Bladder microvascular endothelial cell (primary cell): ENCODE measurements at places on chromosomes 12 and 14. TPM values are rescaled to one million over a fixed set of nuclear protein-coding genes. Genes with fewer than 3 reads are reported as not detected.

Gene RAB15
- total RNA-seq = 4.0 and 11.5 TPM in 2 replicates

Gene DNAH10
- total RNA-seq = 0.06 and 0.16 TPM in 2 replicates

Gene PLD4
- not detected in 2 replicates for total RNA-seq

Gene COPS7A
- 27.8 and 75.8 TPM in 2 replicates for total RNA-seq

Gene COPZ1
- total RNA-seq = 60.5 and 133 TPM in 2 replicates

Gene LRRC23
- 1.9 and 3.8 TPM in 2 replicates for total RNA-seq

Gene NOVA1
- 0.32 and 1.6 TPM in 2 replicates for total RNA-seq

Gene SPX
- 0.06 and 0.16 TPM in 2 replicates for total RNA-seq

Gene CRIP2
- 195 and 200 TPM in 2 replicates for total RNA-seq

Gene DAO
- total RNA-seq = not detected in 2 replicates

Gene NTN4
- total RNA-seq = 334 and 906 TPM in 2 replicates

Gene GPRC5D
- total RNA-seq = not detected in 2 replicates

Gene MANSC4
- total RNA-seq = not detected in 2 replicates

Gene TEAD4
- 17.6 and 19.3 TPM in 2 replicates for total RNA-seq

Gene ADSS1
- total RNA-seq = 0.32 and 5.9 TPM in 2 replicates

Gene TAS2R9
- total RNA-seq = 0.13 TPM in 1 of 2 replicates, not detected in the other

Gene KLRC3
- total RNA-seq = not detected in 2 replicates

Gene AKAP5
- total RNA-seq = 0.32 and 0.82 TPM in 2 replicates

Gene ETFBKMT
- 2.3 and 2.8 TPM in 2 replicates for total RNA-seq

Gene FAM186B
- under 0.01 and 0.06 TPM in 2 replicates for total RNA-seq

Gene GLS2
- total RNA-seq = 0.16 and 0.44 TPM in 2 replicates

Gene FOXG1
- not detected in 2 replicates for total RNA-seq

Gene CLEC1B
- total RNA-seq = not detected in 2 replicates

Gene MMP19
- total RNA-seq = 0.49 and 1.4 TPM in 2 replicates

Gene SYT1
- 3.6 and 28.8 TPM in 2 replicates for total RNA-seq

Gene ADCY4
- total RNA-seq = 61.5 and 89.6 TPM in 2 replicates

Gene TAS2R14
- total RNA-seq = 1.3 and 4.2 TPM in 2 replicates

Gene CNTN1
- total RNA-seq = not detected in 2 replicates

Gene SAMD15
- 0.38 and 0.49 TPM in 2 replicates for total RNA-seq

Gene TBC1D30
- total RNA-seq = 7.8 and 12.0 TPM in 2 replicates

Gene SLC6A15
- 1.1 and 45.9 TPM in 2 replicates for total RNA-seq

Gene HOXC10
- total RNA-seq = not detected in 2 replicates

Gene DEPDC4
- 0.32 and 0.82 TPM in 2 replicates for total RNA-seq

Gene HOXC9
- 0.16 and 0.94 TPM in 2 replicates for total RNA-seq

Gene ERP27
- under 0.01 and 0.06 TPM in 2 replicates for total RNA-seq

Gene KRT83
- total RNA-seq = not detected in 2 replicates

Gene KRT71
- not detected in 2 replicates for total RNA-seq

Gene ACSM4
- total RNA-seq = not detected in 2 replicates

Gene MYL2
- 0.81 TPM in 1 of 2 replicates, not detected in the other for total RNA-seq

Gene ALKBH2
- total RNA-seq = 7.6 and 7.7 TPM in 2 replicates

Gene MAP1LC3B2
- total RNA-seq = 0.31 and 0.32 TPM in 2 replicates

Gene SMOC1
- 1.7 TPM in 1 of 2 replicates, not detected in the other for total RNA-seq

Gene TAS2R7
- total RNA-seq = not detected in 2 replicates

Gene UBE3B
- total RNA-seq = 18.0 and 52.7 TPM in 2 replicates

Gene TMPRSS12
- not detected in 2 replicates for total RNA-seq

Gene EEA1
- total RNA-seq = 10.5 and 27.9 TPM in 2 replicates

Gene TSPAN8
- total RNA-seq = 0.16 TPM in 1 of 2 replicates, not detected in the other

Gene MYF5
- not detected in 2 replicates for total RNA-seq

Gene RNASE3
- total RNA-seq = not detected in 2 replicates

Gene SLCO1C1
- total RNA-seq = not detected in 2 replicates

Gene GPR137C
- 0.65 and 3.6 TPM in 2 replicates for total RNA-seq

Gene TC2N
- total RNA-seq = 0.16 and 3.3 TPM in 2 replicates

Gene SMCO3
- under 0.01 and 1.1 TPM in 2 replicates for total RNA-seq

Gene UBR7
- total RNA-seq = 41.4 and 58.7 TPM in 2 replicates

Gene CMA1
- not detected in 2 replicates for total RNA-seq

Gene ZNF385A
- 0.81 and 1.4 TPM in 2 replicates for total RNA-seq
